Peyer's patch (tissue), 4 donors: ENCODE measurements at places on chromosomes 2 and 18. TPM values are rescaled to one million over a fixed set of nuclear protein-coding genes. Genes with fewer than 3 reads are reported as not detected.
A peak's percentile ranks its signal among the peaks of the same experiment; 100 is the strongest.

ACADL gene
- total RNA-seq, result not detected

EHBP1 gene
- total RNA-seq, result 70.5 TPM

SNX17 gene
- 88.2 TPM for total RNA-seq

LIMS2 gene
- total RNA-seq, result 95.7 TPM

GRCh38 chr2:38201784-38202183, 125.8 kb upstream of the CYP1B1 start:
- H3K27me3 ChIP-seq, result no peaks in the 10 kb centered on the region
- H3K4me1 ChIP-seq, result no peaks in the 10 kb centered on the region
- H3K36me3 ChIP-seq, result no peaks in the 10 kb centered on the region

DNA sequence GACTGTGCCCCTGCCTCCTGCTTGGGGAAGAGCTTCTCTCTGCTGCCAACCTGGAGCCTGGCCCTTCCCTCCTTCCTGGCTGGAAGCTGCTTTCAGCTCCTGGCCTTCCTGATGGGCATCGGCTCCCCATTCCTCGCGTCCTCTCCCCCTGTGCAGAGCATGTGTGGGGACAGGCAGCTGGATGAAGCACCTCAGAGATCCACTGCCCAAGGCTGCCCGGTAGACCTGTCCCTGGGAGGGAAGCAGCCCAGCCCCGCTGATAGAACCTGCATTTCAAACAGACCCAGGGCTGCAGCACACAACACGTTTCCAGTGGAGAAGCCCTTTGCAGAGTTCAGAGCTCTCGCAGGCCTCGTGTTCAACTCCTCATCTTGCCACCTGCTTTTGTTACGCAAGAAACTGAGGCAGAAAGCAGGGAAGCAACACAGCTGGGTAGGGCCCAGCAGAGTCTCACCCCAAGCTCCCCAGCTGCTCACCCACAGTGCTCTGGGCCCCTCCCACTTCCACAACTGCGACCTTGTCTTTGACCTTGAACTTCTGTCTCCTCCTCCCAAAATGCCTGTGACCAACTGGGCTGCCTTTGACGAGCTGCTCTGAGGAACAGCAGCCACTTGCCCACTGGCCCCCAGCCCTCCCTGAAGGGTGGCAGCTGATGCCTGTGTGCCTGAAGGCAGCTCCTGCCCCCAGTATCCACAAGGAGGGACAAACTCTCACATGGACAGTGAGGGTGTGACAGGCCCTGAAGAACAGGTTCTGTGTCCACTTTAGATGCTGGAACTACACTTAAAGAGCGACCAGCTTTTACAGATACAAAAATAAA, 65.5 kb downstream of the PARD6G start:
- DNase-seq, result no peak
- H3K27ac ChIP-seq, result no peak overlapping the region
- H3K27me3 ChIP-seq, result no peaks in the 10 kb centered on the region

GRCh38 chr2:42230891-42231290, 61.7 kb downstream of the EML4 start:
- H3K36me3 ChIP-seq, result no peaks in the 10 kb centered on the region
- no peak overlapping the region for H3K4me3 ChIP-seq
- H3K4me1 ChIP-seq, result no peaks in the 10 kb centered on the region
- DNase-seq, result no peak
- H3K27me3 ChIP-seq, result no peaks in the 10 kb centered on the region
- H3K27ac ChIP-seq, result no peak overlapping the region

DNA sequence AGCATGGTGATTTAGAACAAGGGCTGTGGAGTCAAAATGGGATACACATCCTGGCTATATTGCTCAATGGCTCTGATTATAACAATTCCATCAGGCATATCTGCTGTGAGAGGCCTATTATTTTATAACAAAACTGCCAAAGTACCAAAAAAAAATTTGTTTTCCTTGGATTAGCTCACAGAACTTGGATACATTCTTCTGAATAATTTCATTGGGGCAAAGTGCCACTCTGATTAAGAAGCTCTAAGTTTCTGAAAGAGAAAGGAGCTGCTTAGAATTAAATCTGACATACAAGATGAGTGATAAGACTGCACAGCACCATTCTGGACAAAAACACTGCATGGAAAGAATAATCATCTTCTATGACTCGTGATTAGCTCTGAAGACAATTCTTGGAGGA, 85.7 kb downstream of the SMC6 start:
- no peak for DNase-seq
- H3K4me3 ChIP-seq, result no peak overlapping the region
- H3K27me3 ChIP-seq, result no peaks in the 10 kb centered on the region
- H3K4me1 ChIP-seq, result no peaks in the 10 kb centered on the region
- H3K27ac ChIP-seq, result no peak overlapping the region
- H3K36me3 ChIP-seq, result peaks cover 48% of the 10 kb centered on the region

- H3K36me3 ChIP-seq, result no peaks in the 10 kb centered on the region
- peaks cover 5% of the 10 kb centered on the region for H3K4me1 ChIP-seq
- peak overlapping the region; percentile 67 for H3K4me3 ChIP-seq
- H3K27ac ChIP-seq, result peak overlapping the region; percentile 54
- H3K27me3 ChIP-seq, result no peaks in the 10 kb centered on the region
Measured at GRCh38 chr2:62456721-62457539, 49.1 kb downstream of the TMEM17 start.

GRCh38 chr2:233802132-233802815, 24.1 kb downstream of the MROH2A start:
- no peak overlapping the region for H3K27ac ChIP-seq
- H3K27me3 ChIP-seq, result no peaks in the 10 kb centered on the region
- H3K4me3 ChIP-seq, result no peak overlapping the region
- DNase-seq, result no peak
- no peaks in the 10 kb centered on the region for H3K4me1 ChIP-seq
- no peaks in the 10 kb centered on the region for H3K36me3 ChIP-seq

DNA sequence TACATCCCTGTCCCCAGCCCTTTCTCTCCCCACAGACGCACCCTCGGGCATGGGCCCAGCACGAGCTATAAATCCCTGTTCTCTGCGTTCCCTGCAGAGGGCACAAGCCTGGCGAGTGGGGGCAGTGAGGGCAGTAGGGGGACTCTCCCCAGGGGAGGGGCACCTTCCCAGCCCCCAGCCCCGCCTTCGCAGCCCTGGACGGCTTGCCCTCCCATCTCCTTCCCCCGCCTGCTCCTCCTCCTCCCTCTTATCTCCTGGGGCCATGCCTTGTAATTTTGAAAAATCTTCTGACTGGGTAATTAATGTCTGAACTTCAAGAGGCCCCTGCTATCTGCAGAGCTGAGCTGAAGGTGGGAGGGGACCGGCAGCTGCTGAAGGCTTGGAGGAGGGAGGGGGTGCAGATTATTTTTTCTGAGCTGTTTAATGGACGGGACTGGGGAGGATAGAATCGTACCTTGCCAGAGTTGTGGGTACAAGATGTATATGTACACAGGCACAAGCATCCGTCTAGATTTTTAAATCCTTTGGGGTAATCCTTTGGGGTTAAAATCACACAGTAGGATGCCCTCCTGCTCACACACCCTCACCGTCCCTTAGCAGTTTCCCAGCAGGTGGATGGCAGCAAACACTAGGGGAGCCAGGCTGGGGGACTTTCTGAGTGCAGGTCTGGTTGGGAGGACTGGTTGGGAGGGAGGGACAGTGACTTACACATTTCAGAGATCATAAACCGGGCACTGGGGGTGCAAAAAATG, 121.9 kb downstream of the SMAD7 start:
- peak; percentile 12 for DNase-seq
- H3K4me1 ChIP-seq, result peaks cover 11% of the 10 kb centered on the region
- H3K27me3 ChIP-seq, result no peaks in the 10 kb centered on the region
- no peaks in the 10 kb centered on the region for H3K36me3 ChIP-seq

DNA sequence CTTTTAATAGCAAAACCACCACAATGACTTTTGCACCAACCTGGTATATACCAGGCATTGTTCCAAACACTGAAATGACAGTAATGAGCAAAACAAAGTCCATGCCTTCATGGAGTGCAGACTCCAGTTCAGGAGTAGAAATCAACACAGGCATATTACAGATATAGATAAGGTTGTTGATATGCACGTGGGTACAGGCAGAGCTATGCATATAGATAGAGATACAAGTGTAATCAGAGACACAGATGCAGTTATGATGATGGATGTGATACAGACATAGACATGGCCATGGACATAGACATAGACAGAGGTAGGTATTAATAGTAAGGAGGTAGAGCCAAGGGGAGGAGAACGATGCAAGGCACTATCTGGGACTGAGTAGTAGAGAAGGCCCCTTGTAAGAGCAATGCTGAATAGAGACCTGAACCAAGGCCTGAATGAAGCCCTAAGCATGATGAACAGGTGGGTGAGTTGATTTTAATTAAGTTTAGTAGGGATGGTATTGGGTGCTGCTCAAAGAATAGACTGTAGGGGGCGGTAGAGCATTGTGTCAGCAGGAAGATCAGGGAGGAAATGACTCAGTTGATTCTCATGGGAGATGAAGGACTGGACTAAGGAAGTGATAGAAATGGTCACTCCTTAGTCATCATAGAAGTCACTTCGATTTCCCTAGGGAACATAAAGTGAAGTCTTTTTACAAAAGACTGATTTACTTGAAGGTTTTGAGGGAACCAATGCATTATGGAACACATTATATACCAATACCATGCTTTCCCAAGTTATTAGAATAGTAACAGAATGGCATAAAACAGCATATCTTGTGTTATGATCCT, 39.4 kb downstream of the CMPK2 start:
- no peaks in the 10 kb centered on the region for H3K27me3 ChIP-seq
- peak; percentile 68 for DNase-seq
- H3K4me3 ChIP-seq, result no peak overlapping the region
- H3K36me3 ChIP-seq, result no peaks in the 10 kb centered on the region

GRCh38 chr2:2158189-2158826, 172.8 kb downstream of the MYT1L start:
- H3K27me3 ChIP-seq, result no peaks in the 10 kb centered on the region
- no peak overlapping the region for H3K27ac ChIP-seq
- no peak for DNase-seq

GRCh38 chr2:109646961-109647360, 32.8 kb downstream of the SOWAHC start:
- DNase-seq, result no peak
- H3K4me1 ChIP-seq, result no peaks in the 10 kb centered on the region
- H3K27ac ChIP-seq, result no peak overlapping the region
- H3K27me3 ChIP-seq, result no peaks in the 10 kb centered on the region

- no peak overlapping the region for H3K27ac ChIP-seq
- H3K27me3 ChIP-seq, result no peaks in the 10 kb centered on the region
- H3K4me3 ChIP-seq, result no peak overlapping the region
- DNase-seq, result no peak
- no peaks in the 10 kb centered on the region for H3K4me1 ChIP-seq
Measured at GRCh38 chr2:128876986-128877983, 558.6 kb upstream of the HS6ST1 start.

DNA sequence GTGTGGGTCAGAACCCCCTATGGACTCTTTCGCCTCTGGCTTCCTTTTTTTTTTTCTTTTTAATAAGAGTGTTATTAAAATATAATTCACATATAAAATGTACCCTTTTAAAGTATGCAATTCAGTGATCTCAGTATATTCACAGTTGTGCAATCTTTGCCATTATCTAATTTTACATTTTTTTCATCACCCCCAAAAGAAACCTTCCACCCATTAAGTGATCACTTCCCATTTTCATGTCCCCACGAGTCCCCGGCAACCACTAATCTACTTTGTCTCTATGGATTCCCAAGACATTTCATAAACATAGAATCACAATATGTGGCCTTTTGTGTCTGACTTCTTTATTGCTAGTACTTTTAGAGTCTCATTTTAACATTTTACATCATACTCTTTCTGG, 38.7 kb upstream of the ANXA4 start:
- no peaks in the 10 kb centered on the region for H3K4me1 ChIP-seq
- H3K36me3 ChIP-seq, result no peaks in the 10 kb centered on the region
- no peak for DNase-seq
- H3K4me3 ChIP-seq, result no peak overlapping the region
- no peak overlapping the region for H3K27ac ChIP-seq

GRCh38 chr18:79283929-79284328, 111.8 kb upstream of the NFATC1 start:
- H3K4me3 ChIP-seq, result no peak overlapping the region
- no peak overlapping the region for H3K27ac ChIP-seq
- H3K4me1 ChIP-seq, result no peaks in the 10 kb centered on the region
- peaks cover 3% of the 10 kb centered on the region for H3K36me3 ChIP-seq
- DNase-seq, result no peak

DNA sequence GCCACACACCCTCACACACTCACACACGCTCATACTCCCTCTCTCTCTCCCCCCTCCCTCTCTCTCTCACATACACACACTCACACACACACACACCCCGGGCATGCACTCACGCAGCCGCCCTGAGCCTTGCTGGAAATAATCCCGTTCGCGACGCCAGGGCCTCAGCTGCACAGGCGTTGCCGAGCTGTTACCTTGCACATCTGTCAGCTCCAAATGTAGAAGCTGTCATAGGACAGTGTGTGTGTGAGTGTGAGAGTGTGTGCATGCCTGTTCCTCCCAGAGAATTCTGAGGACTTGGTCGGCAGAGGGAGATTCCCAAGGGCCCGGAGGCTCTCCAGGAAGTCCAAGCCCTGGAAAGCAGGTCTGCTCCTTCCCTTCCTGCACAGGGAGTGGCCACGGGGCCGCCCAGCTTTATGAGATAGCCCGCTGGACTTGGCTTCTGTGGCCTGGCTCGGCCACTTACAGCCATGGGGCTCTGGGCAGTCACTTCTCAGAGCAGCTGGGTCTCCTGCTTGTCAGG, 8.6 kb downstream of the SPR start:
- H3K4me1 ChIP-seq, result no peaks in the 10 kb centered on the region
- H3K27ac ChIP-seq, result no peak overlapping the region
- DNase-seq, result no peak
- H3K36me3 ChIP-seq, result no peaks in the 10 kb centered on the region

GRCh38 chr2:207528980-207529329, 807 bp upstream of the CREB1 start:
- peak; percentile 72 for DNase-seq
- H3K4me1 ChIP-seq, result no peaks in the 10 kb centered on the region
- peak overlapping the region; percentile 85 for H3K4me3 ChIP-seq
- H3K36me3 ChIP-seq, result no peaks in the 10 kb centered on the region
- no peaks in the 10 kb centered on the region for H3K27me3 ChIP-seq

GRCh38 chr2:142723236-142723635, 154.2 kb upstream of the KYNU start:
- H3K27me3 ChIP-seq, result no peaks in the 10 kb centered on the region
- no peak overlapping the region for H3K4me3 ChIP-seq
- no peak for DNase-seq

DNA sequence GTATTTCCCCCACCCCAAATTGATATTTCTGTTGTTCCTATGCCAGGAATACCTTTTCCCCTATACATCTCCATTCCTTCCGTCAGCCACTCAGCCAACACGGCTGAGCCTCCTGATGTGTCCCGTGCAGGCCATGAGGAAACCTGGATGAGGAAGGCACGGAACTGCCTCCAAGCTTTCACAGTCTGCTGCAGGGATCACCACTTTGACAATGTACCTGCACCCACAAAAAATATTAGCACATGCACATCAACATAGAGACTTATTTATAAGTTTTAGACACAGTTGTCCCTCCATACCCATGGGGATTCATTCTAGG, 101.4 kb upstream of the PPP1CB start:
- H3K27me3 ChIP-seq, result no peaks in the 10 kb centered on the region
- H3K36me3 ChIP-seq, result no peaks in the 10 kb centered on the region
- H3K27ac ChIP-seq, result no peak overlapping the region
